Fibroblast of villous mesenchyme (primary cell): ENCODE measurements at places on chromosomes 2 and 18.

- peak; percentile 28 for DNase-seq
Measured at GRCh38 chr18:79987566-79987965, 797 bp downstream of the TXNL4A start.

GRCh38 chr2:218234521-218234920 is 17.5 kb downstream of the ARPC2 start:
- no peak for DNase-seq

- no peak for DNase-seq
Measured at GRCh38 chr2:207688597-207688996, 22.8 kb upstream of the CCNYL1 start.

GRCh38 chr2:62217970-62218369 is 22.1 kb downstream of the B3GNT2 start:
- DNase-seq: peak; percentile 98

- DNase-seq: no peak
Measured at GRCh38 chr2:20346565-20347381, 3.9 kb downstream of the PUM2 start.

- DNase-seq: no peak
Measured at GRCh38 chr2:60523963-60524362, 29.5 kb downstream of the BCL11A start.

DNA sequence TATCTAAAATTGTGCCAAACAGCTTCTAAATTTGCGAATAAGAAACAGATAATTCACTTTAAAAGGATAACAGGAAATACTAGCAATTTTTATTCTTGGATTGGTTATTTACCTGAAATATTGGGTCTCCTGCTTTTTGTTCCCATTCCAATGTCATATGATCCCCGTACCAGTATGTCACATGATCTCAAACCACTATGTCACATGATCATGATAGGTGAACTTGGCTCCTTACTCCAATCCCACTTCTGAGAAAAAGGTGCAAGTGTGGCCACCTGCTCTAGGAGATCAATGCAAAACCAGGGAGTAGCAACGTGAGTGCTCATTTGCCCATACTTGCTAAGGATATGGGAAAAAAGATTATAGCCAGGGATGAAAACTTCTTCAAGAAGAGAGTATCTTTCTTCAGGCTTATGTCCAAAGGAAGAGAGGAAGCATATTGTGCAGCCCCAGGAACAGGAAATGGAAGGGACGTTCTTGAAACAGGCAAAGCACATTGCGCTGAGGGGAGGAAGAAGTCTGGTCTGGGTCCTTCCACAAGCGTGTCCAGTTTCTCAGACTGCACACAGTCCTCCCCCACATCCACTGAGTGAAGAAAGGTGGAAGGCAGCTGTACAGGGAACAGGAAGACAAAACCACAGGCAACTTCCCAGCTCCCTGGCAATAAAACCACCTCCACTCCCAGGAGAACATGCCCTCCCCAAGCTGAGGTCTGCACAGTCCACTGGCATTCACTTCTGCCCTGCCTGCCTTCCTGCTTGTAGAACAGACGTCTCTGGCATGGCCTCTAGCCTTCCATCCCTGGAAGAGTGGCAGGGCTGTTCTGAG is at the start of gene LYG2:
Gene LYG2 (minus strand): TSS at position 176 of the 828 bp plus-strand sequence. CDS start 1,406 bp downstream, outside the sequence.
- no peak for DNase-seq

- DNase-seq: no peak
Measured at GRCh38 chr2:111662039-111662770, 221.8 kb downstream of the ANAPC1 start.

GRCh38 chr2:20132990-20133535 is 81.6 kb upstream of the LAPTM4A start:
- DNase-seq: no peak

GRCh38 chr2:175688243-175688642 is 313.8 kb downstream of the LNPK start:
- no peak for DNase-seq

DNA sequence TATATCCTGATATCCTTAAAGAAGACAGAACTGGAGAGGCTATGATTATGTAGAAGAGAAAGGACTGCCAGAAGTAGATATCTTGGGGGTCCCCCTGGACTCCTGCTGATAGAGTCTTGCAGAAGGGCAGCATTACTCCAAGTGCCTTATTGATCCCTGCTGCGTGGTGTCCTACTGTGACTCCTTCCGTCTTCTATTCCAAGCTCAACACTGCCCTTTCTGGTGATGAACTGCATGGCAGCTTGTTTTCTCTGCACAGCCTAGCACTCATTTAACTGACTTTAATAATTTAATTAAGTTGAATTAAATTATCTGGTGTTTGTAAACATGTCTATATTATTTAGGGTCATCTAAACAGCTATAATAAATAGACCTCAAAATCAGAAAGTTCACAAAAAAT is 194.1 kb upstream of the DSEL start:
- DNase-seq: peak; percentile 10
